ENCODE measurements at places on chromosomes 4 and X.

GRCh38 chr4:27018076-27018475 is 157.4 kb downstream of the STIM2 start:
- no peak for DNase-seq

DNA sequence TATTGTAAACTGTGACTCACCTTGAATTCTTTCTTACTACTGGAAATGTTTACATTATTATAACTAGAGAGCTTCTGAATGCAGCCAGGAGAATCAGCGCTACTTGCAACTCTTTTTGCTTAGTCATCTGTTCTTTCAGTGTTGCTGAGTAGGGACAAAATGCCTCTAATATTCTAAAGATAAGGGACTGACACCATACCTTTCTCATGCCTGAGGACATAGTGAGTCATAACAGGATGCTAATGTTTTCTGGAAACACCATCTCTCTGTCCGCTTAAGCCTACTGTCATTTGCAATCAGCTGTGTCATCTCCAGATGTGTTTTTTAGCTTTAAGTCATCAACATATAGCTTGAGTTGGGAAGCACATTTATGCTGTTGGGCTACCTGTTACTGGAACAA is 108.3 kb downstream of the QRFPR start:
- DNase-seq, result no peak

DNA sequence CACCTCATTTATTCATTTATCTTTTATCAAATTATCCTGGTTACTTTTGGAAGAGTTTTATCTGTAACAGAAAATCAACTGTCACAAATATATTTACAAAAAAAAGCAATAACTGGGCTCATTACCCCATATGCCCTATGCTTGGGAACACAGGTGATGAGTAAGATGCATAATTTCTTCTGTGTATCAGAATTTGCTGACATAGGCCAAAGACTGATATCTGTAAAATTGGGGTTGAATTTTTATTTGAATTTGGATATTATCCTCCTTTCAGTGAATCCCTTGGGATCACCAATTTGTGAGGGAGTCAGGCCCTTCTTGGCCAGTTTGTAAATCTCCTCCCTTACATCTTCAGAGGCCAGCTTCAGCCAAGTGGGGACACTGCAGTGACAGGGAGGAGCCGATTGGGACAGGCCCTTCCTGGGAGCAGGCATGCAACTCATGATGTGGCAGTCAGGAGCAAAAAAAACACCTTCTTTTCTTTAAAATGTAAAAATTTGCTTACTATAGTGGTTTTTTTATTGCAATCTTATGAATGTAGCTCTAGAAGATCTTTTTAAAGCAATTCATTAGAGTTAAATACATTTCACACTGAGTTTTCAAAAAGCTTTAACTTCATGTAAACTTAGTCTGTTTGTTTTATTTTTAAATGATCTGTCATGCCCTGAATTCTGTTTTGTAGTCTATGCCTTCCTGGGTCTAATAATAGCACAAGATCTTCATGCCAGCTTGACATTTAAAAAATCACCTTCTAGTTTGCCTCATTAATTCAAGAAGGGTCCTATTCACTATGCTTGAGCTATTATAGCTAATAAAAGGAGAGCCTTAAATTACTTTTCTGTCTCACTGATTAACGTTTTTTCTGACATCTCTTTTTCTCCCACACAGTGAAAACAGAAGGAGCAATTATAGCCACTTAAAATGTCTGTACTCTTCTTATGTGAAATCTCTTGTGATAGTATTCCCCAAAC is 136.6 kb upstream of the SPRY1 start:
- DNase-seq, result no peak

GRCh38 chr4:112451831-112452230 is 64.1 kb downstream of the NEUROG2 start:
- DNase-seq, result no peak

GRCh38 chr4:56909086-56909894 is 1.6 kb downstream of the REST start:
- peak; percentile 81 for DNase-seq

- no peak for DNase-seq
These were observed 30.6 kb downstream of the ACE2 start for GRCh38 chrX:15570145-15570544.

- DNase-seq, result no peak
These were observed 30.0 kb upstream of the RASSF6 start for GRCh38 chr4:73650250-73650649.

GRCh38 chr4:24195991-24196736 is 306.3 kb upstream of the PPARGC1A start:
- no peak for DNase-seq

- DNase-seq, result no peak
These were observed 212.9 kb downstream of the FAT4 start for GRCh38 chr4:125527681-125528080.

GRCh38 chrX:153446950-153447580 is 1.2 kb upstream of the TREX2 start:
- DNase-seq, result no peak
